ENCODE measurements at places on chromosomes 2 and 18. TPM values are rescaled to one million over a fixed set of nuclear protein-coding genes. Genes with fewer than 3 reads are reported as not detected.

C2orf76 gene
- 8.1 TPM for polyA plus RNA-seq

CCDC148 gene
- 0.26 TPM for polyA plus RNA-seq

REL gene
- polyA plus RNA-seq: 5.2 TPM

GRCh38 chr2:24984912-24985311 is 13.2 kb upstream of the DNAJC27 start:
- DNase-seq: peak; percentile 91

GRCh38 chr18:25876330-25876948 is 214.0 kb downstream of the SS18 start:
- peak; percentile 32 for DNase-seq

GRCh38 chr2:2757764-2758163 is 426.7 kb upstream of the MYT1L start:
- no peak for DNase-seq

DNA sequence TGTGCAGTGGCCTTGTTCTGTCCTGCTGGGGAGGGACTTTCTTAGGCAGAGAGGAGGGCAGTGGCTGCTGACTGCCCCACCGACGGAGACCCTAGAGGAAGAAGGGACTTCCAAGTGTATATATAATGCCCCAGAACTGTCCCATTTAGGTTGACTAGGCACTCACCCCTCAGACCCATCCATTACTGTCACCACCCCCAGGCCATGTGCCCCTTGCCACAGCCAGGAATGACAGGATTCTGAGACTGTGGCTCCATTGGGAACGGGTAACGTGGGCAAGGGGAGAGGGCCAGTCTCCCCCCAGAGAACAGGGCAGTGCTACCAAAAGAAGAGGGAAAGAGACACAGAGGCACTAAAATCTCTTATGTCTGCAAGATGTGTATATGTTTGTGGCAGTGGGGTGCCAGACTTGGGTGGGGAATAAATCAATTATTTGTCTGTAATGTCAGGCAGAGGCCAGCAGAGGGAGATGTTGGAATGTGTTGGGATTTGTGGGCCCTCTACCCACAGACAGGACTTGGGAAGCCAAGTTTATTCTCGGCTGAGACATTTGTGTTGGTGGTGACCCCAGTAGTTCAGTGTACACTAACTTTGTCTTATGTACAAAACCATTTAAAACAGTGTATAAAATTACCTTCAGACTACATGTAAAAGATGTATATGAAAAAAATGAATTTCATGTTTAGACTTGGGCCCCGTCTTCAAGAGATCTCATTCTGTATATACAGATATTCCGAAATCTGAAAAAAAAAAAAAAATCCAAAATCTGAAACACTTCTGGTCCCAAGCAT is 24.0 kb upstream of the TMEM37 start:
- DNase-seq: no peak

DNA sequence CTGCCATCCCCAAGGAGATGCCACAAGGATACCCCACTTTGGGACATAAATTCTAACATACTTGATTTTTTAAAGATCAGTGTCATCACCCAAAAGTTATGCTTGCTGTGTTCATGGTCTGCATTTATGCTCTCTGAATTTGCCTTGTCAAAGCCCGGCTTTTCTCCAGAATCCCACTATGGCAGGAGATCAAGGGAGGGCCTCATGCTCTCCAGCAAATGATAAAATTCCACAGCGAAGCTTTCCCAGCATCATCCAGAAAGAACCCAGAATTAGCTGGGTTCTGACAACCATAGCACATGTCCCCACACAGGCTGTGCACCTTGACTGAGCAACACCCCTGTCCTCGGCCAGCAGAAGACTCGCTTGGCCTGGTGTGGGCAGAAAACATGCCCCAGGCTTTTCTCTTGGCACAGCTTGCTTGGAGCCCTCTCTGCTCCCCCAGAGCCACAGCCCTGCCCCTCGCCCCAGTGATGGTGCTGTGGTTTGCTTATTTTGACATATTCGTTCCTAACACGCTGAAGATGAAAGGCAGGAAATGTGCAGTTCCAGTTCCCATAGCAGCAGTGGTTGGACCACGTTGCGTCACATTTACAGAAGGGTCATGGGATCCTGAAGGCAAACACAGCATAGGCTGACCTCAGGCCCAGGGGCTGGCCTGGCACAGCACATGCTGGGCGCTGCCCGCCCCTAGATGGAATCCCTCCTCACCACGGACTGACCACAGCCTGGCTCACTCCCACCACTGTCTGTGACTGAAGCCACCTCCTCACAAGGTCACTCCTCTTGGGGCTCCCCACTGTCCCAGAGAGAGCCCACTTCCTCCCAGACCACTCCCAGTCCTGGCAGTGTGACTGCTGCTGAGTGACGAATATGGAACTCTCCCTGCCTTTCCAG is 14.1 kb upstream of the CHRNA1 start:
- no peak for DNase-seq

DNA sequence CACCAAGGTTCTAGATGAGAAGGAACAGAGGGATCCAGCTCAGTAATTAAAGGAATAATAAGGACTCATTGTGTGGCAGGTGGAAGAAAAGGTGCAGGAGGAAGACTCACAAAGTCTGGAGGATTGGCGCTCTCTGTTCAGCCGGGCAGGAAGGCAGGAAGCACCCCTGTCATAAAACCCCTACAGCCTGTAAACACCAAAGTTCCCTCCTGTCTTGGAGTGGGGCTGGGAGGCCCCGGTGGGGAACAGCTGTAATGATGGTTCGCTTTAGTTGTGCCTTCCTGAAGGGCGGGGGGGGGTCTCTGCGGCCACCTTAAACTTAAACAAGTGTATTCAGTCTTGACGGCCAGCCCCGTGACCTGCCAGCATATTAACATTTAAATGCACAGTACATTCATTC is 84.3 kb downstream of the GBX2 start:
- no peak for DNase-seq

GRCh38 chr18:1648712-1649111 is 744.0 kb downstream of the ADCYAP1 start:
- DNase-seq: no peak

GRCh38 chr2:230262246-230262645 is 36.7 kb downstream of the SP140 start:
- DNase-seq: no peak

All from hindlimb muscle (tissue), 1 donor.